NCI-H1092 (cell line): ENCODE measurements at places on chromosomes 1 and 21.

DNA sequence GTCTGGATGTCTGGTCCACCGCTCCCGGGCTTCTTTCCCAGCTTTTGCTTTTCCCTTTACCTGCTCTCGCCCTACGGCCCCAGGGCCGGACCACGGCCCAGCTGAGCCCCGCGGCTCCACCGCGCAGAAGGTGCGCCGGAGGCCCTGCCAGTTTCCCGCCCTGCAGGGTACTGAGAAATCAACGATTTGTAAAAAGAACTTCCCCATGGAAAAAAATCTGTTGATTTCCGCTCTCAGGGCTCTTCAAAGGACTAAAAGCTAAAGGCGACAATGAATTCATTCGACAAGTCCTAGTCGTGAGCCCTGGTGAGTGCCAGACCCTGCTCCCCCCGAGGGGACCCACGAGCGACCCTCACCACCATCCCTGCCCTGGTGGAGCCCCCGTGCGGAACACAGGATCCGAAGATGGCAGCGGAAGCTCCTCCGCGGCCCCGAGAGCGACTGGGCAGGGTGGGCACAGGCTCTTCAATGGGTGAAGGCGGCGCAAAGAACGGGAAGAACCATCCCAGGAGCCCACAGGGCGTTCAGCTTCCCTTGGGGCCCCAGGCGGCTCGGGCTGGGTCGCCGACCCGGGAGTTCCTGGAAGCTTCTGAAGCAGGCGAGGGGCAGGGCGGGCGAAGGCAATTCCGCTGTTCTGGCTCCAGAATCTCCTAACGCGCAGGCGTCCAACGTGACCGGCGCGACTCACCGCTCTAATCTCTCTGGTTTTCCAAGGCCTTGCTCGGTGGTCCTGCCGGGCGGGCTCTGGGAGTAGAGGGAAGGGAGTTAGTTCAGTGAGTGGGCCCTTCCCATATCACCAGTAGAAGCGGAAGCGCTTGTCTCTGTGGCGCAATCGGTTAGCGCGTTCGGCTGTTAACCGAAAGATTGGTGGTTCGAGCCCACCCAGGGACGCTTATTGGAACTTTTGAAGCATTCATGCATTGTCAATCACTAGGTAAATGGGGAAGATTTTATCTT is 6.6 kb upstream of the RNU1-2 start:
- DNase-seq = no peak

- DNase-seq = no peak
Observed at GRCh38 chr1:48556186-48556850, 84.3 kb upstream of the SPATA6 start.

GRCh38 chr21:44074315-44074958 is 32.8 kb upstream of the PWP2 start:
- DNase-seq = no peak

DNA sequence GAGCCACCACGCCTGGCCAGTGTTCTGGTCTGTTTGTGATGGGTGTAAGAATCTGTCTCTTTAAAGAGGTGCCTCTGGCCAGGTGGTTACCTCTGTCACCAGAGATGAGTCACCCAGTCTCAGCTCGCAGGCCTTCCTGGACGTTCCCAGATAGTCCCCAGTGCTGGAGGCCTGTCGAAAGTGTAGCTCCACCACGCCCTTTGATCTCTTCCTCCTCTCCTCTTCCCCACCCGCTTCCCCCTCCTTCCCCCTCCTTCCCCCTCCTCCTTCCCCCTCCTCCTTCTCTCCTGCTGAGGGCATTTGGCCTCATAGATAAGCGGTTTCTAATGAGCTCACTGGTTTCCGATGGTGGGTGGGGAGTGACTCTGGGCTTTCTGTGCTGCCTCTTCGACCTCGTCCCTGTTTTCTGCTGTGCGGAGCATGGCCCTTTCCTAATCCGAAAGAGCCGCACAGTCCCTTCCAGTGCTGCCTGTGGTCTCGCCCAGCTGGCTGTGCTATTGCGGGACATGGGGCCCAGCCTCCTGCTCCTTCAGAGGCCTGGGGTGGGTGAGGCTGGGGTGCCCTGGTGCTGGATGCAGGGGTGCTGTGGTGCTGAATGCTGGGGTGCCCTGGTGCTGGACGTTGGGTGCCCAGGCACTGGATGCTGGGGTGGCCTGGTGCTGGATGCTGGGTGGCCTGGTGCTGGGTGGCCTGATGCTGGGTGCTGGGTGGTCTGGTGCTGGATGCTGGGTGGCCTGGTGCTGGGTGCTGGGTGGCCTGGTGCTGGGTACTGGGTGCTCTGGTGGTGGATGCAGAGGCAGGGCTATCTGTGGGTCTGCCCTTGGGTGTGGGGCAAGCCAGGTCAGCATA is 19.2 kb downstream of the AGPAT3 start:
- no peak for DNase-seq

GRCh38 chr1:18151436-18152122 is 44.0 kb downstream of the IGSF21 start:
- DNase-seq = no peak
